ENCODE measurements at places on chromosomes 4 and X. TPM values are rescaled to one million over a fixed set of nuclear protein-coding genes. Genes with fewer than 3 reads are reported as not detected.

DNA sequence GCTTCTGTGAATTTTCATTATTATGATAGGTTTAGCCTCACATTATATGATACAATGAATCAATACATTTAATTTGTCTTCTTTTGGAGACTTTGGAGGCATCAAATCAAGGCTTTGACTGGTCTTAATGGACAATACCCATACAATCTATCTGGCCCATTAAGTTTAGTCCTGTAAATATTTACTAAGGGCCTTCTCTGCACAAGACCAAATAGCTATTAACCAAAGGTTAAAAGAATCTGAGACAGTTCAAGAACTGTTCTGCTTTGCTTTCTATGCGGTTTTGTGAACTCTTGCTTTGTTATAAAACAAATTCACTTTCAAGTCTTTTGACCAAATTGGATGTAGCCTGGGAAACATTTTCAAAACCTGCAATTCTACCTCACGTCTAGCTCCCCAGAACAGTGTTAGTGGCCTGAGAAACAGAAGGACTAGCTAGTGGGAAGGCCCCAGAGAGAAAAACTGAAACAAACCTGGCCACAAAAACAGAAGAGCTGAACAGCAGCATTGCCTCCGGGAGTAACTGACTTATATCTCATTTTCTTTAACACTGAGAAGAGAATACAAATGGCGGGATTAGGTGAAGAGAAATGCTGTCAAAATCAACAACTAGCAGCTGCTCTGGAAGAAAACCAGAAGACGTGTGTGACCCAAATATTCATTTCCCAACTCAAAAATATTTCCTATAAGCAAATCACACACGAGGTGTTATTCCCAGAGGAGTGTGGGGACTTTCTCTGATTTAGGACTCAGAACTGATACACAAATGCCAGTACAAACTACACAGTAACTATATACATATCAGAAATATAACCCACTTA, 548 bp downstream of the TLR1 start:
- H3K27me3 ChIP-seq: no peaks in the 10 kb centered on the region
- no peak for DNase-seq
- peak overlapping the region; percentile 88 for H3K27ac ChIP-seq

- no peak overlapping the region for H3K4me3 ChIP-seq
- H3K27ac ChIP-seq: no peak overlapping the region
- H3K27me3 ChIP-seq: no peaks in the 10 kb centered on the region
- H3K4me1 ChIP-seq: no peaks in the 10 kb centered on the region
- no peaks in the 10 kb centered on the region for H3K36me3 ChIP-seq
Observed at GRCh38 chr4:155984106-155984797, 30.6 kb upstream of the CTSO start.

- no peaks in the 10 kb centered on the region for H3K36me3 ChIP-seq
- H3K27ac ChIP-seq: peak overlapping the region; percentile 65
- no peaks in the 10 kb centered on the region for H3K4me1 ChIP-seq
- H3K4me3 ChIP-seq: peak overlapping the region; percentile 56
- no peak for DNase-seq
Observed at GRCh38 chrX:101550751-101551379, 518 bp downstream of the ARMCX1 start.

GRCh38 chr4:177041356-177041755, 248.6 kb upstream of the VEGFC start:
- no peak for DNase-seq
- no peaks in the 10 kb centered on the region for H3K4me1 ChIP-seq
- H3K27me3 ChIP-seq: no peaks in the 10 kb centered on the region
- no peak overlapping the region for H3K4me3 ChIP-seq
- H3K36me3 ChIP-seq: no peaks in the 10 kb centered on the region
- no peak overlapping the region for H3K27ac ChIP-seq

DNA sequence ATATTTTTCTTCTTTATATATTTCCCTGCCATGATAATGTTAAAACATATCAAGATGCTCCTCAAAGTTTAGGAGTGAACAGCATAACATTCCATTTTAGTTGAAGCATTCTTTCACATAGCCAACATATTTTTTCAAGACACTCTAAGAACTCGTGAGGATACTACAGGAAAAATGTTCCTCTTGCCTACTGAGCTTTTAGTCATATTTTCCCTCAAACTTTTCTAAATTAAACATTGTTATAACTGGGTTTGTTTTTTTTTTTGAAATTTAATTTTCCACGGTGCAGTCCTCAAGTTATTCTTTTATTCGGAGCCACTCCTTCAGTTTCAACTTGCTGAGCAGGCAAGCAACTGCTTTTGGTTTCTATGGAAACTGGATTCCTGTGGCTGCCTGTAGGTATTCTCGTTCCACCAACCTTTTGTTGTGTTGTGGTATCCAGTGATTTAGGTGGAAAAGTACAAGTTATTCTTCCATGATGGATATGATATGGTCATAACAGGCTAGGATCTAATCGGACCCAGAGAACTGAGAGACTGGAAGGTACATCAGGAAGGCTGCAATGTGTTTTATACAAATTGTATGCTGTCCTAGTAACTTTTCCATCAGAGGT, 248.0 kb downstream of the TRIML1 start:
- no peaks in the 10 kb centered on the region for H3K36me3 ChIP-seq
- no peaks in the 10 kb centered on the region for H3K27me3 ChIP-seq
- DNase-seq: no peak
- H3K4me3 ChIP-seq: no peak overlapping the region
- no peaks in the 10 kb centered on the region for H3K4me1 ChIP-seq

DNA sequence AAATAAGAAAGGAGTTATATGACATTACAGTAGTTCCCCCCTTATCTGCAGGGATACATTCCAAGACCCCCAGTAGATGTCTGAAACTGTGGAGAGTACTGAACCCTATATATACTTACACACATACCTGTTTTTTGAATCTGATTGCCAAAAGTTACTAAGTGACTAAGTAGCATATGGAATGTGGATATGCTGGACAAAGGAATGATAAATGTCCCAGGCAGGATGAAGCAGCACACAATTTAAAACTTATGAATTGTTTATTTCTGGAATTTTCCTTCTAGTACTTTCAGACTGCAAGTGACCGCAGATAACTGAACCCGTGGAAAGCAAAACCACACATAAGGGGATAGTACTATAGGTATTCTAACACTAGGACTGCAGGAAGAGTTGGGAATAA, 22.7 kb downstream of the UGDH start:
- no peak overlapping the region for H3K4me3 ChIP-seq
- H3K36me3 ChIP-seq: peaks cover 46% of the 10 kb centered on the region
- H3K27ac ChIP-seq: no peak overlapping the region
- no peak for DNase-seq
- H3K4me1 ChIP-seq: no peaks in the 10 kb centered on the region

DNA sequence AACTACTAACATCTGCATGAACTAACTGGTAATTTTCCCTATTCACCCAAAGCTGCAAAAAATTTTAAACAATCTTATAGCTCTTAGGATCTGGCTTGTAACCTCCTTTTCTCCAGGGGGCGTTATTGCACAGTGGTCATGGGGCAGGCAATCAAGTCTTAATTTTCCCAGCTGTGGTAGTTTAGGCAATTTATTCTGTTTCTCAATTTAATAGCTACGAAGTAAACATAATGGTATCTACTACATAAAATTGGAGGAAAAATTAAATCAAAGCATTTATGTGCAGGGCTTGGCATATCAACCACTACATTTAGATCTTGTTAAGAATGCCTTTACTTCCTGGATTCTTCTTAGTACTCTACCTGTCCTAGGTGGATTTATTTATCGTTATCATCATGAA, 137.4 kb upstream of the GUCY1A1 start:
- no peaks in the 10 kb centered on the region for H3K4me1 ChIP-seq
- H3K36me3 ChIP-seq: no peaks in the 10 kb centered on the region
- no peak for DNase-seq
- H3K4me3 ChIP-seq: no peak overlapping the region
- H3K27me3 ChIP-seq: no peaks in the 10 kb centered on the region

DNA sequence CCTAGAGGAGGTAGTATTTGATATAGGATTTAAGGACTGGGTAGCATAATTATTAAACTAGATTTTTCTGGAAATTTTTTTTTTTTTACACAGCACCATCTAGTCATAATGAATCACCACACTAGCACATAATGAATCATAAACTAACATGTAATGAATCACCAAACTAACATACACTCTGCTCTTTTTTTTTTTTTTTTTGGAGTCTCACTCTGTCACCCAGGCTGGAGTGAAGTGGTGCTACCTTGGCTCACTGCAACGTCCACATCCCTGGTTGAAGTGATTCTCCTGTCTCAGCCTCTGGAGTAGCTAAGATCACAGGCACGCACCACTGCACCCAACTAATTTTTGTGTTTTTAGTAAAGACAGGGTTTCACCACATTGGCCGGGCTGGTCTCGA, 92.5 kb downstream of the FAM13A start:
- no peak for DNase-seq
- peaks cover 4% of the 10 kb centered on the region for H3K4me1 ChIP-seq
- no peaks in the 10 kb centered on the region for H3K36me3 ChIP-seq
- H3K27ac ChIP-seq: no peak overlapping the region
- H3K4me3 ChIP-seq: no peak overlapping the region

SGMS2 gene
- 133 TPM for total RNA-seq

ZCCHC18 gene
- 2.3 TPM for total RNA-seq

MAGEB17 gene
- not detected for total RNA-seq

H2BW2 gene
- not detected for total RNA-seq
